SIG-M5 (cell line): ENCODE measurements at places on chromosomes 3 and 15.

DNA sequence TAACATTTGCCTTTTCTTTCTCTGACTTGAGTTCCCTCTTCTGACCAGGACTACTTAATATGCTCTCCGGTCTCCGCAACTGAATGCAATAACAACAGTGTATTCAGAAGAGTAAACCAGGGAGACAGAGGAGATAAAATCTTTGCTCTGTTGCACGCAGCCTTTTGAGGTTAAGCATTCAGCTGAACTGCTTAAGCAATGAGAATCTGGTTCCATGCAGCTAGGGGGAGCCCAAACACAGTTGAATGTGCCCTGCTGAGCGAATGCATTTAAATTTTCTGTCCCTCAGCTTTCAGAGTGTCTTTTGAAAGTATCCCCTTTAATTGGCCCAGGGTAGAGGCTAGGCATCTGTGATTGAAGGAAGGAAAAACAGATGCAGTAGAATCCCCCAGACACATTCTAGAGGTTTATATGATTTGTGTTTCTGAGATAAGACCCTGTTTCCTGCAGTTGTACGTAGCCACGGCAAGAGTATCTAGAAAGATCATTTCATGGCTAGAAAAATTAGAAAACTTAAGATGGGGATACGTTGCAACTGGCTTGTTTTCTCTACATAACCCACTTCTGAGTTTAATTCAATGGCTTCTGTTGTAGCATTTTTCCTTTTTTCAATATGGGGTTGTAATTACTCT, 309.6 kb downstream of the TUSC7 start:
- no peak for DNase-seq

DNA sequence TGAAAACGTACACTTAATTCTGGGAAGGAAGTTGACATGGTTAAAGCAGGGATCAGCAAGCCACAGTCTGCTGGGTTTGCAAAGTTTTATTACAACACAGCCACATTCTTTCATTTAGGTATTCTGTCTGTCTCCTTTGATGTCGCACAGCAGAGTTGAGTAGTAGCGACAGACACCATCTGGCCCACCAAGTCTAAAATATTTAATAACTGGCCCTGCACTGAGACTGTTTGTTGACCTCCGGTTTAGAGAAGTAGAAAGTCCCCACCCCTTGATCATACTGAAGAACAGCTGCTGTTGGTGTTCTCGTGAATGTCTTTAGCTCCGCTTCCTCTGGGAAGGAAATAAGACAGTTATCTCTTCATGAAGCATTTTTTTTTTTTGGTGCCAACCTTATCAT, 66.2 kb downstream of the MCTP2 start:
- no peak for DNase-seq

- no peak for DNase-seq
Observed at GRCh38 chr3:77906102-77906709, 866.3 kb downstream of the ROBO2 start.

DNA sequence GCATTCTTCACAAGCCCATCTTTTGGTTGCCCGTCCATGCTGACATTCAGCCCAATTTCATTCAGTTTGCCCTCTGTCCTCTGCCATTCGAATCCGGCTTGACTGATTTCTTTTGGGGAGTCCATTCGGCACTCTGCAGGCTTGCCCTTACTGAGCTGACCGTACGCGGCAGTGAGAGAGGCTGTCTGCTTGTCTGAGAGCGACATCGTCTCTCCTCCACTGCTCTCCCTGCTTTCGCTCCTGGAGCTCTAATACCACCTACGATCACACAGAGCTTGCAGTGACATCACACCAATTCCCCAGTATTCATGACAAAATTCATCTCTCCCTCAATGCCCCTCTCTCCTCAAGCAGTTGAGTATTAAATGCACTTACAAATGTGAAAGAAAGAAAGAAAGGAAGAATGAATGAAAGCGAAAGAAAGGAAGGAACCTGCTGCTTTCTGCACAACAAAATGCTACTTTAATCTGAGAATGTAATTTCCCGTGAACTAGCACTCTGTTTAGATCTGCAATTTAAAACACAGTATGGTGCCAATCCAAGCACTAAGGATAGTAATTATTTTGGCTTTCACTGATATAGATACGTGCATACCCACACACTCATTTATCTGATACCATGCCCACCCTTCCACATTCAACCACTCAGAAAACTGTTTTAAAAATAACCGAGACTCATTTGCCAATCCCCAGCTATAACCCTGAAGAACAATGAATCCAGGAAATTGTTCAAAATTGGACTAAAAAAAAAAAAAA, 89.5 kb downstream of the DHX30 start:
- DNase-seq = no peak

DNA sequence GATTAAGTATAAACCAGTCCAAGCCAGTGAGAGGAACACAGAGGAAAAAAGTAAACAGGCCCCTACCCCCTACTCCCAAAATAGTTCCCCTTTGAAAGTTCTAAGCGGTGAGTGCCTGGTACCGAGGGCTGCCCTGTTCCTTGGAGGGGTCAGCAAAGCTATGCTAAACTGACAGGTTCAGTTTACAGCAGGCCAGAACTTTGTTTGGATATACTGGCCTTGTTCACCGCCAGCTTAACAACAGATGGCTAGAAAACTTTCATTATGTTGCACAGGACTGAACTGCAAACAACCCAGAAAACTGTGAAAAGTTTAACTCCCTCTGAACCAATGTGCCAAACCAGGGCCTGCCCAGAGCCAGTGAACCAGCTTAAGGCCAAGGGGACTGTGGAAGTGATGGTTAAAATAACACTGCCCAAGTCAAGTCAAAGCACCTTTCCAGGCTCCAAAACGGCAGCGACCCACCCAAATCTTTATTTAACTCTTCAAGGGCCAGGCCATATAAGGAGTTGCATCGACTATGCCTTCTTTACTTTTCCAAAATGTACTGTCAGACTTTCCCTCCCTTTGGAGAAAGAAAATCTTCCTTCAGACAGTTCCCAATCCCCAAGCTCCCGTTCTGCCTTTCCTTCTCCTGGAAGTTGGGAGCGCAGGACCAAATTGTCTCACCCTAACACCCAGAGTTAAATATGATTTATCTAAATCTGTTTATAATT, 448.0 kb downstream of the FOXP1 start:
- no peak for DNase-seq

- no peak for DNase-seq
Observed at GRCh38 chr3:161103776-161104385, 1.3 kb downstream of the B3GALNT1 start.

- no peak for DNase-seq
Observed at GRCh38 chr15:51706291-51706690, 25.0 kb downstream of the SCG3 start.

DNA sequence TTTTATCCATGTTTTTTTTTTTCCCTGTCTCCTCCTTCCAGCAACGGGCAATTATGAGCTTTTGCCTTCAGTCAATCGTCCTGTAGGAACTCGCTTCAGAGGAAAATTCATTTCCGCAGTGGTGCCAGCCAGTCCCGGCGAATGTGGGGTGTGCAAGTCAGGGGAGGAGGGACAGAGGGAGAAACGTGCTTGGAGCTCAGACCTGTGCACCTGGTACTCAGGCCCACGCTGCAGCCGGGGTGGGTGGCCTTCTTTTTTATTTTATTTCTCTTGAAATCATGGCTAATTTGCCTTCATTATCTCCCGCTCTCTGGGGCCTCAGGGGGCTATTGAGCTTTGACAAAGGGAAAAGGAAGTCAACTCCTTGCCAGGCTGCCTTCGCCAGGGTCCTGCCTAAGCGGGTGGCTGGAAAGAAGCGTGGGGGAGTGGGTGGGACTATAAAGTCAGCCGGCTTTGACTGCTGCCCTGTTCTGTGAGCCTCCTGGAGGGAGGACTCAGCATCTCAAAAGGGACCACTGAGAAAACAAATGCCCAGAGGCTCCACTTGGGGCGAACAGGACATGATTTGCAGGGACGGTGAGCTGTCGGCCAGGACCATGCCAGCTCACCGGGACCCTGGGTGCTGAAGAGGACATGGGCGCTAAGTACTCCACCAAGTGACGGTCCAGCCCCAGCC, 5.5 kb downstream of the GRIP2 start:
- no peak for DNase-seq

GRCh38 chr15:68706256-68706655, 114.4 kb downstream of the ANP32A start:
- no peak for DNase-seq

- DNase-seq = no peak
Observed at GRCh38 chr3:135168822-135169221, 373.8 kb downstream of the EPHB1 start.

GRCh38 chr3:189303584-189303983, 131.8 kb downstream of the TPRG1 start:
- no peak for DNase-seq

GRCh38 chr3:192915304-192915703, 2.4 kb downstream of the MB21D2 start:
- DNase-seq = no peak

DNA sequence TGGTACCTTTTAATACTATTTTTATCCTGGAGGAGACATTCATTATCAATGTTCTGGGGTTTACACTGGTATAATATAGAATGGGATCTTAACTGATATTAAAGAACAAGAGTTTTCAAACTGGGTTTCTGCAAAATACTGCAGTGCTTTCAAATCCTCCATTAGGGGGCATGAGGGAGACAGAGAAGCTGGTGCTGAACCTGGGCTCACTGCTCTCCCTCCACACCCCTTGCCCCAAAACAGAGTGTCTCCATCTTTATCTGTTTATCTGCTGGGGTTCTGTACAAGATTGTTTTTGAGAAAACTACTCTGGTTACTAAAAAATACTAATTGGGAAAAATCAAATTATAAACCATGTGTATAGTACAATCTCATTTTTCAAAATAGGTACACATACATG, 41.7 kb downstream of the CADPS start:
- DNase-seq = no peak

DNA sequence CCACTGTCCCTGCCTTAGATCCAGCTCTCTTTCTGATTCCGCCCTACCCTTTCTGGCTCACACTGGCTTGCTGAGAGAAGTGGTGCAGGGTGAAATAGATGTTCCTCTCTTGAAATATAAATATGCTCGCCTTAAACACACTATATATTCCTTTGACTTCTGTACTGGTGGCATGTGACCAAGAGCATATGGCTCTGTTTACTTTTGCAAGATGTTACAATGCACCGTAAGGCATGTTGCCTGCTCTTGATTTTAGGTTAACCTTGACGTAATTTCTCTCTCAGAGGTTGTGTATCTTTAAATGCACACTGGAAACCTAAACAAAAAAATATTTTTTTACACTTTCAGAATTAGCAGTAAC, 749 bp downstream of the RSRC1 start:
- DNase-seq = no peak

- DNase-seq = no peak
Observed at GRCh38 chr15:74808078-74808839, 4.4 kb upstream of the LMAN1L start.

- no peak for DNase-seq
Observed at GRCh38 chr3:142035308-142035922, 113.9 kb downstream of the TFDP2 start.

DNA sequence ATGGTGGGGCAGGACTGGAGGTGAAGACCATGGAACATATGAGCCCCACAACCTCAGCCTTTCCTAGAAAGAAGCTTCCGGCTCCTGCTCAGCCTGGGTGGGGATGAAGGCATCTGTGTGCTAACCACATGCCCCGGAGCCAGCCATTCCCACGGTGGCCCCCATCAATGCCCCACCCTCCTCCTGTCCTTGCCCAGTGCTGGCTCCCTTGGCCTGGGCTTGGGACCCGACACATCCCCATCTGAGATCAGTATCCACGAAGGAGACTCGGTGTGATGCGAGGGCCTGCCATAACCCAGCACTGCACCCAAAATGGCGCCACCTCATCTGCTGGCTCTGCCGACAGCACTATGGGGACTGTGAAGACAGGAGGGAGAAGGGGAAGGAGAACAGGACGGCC, 16.5 kb upstream of the PLXND1 start:
- no peak for DNase-seq

DNA sequence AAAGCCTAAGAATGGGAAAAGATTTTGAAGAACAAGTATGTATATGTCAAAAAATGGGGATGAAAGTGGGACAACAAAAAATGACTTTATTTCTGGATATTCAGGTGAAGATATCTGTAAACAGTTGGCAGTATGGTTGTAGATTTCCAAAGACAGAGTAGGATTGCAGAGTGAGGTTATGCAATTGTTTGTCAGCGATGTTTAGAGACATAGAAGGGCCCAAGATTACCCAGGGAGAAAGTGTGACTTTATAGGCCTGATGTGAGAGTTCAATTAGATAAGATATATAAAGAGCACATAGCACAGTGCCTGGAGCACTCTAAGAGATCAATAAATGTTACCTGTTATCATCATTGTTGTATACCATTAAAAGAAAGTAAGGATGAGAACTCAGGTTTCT, 319.8 kb downstream of the DOCK3 start:
- DNase-seq = no peak

GRCh38 chr3:186053954-186054791, 54.7 kb downstream of the ETV5 start:
- DNase-seq = no peak

GRCh38 chr15:45136378-45136764, 6.6 kb downstream of the DUOX1 start:
- no peak for DNase-seq

GRCh38 chr15:50355980-50356379, 982 bp upstream of the GABPB1 start:
- no peak for DNase-seq

GRCh38 chr3:146705225-146705624, 100.1 kb upstream of the PLSCR5 start:
- DNase-seq = no peak

- DNase-seq = no peak
Observed at GRCh38 chr3:184772667-184773272, 39.2 kb upstream of the VPS8 start.

DNA sequence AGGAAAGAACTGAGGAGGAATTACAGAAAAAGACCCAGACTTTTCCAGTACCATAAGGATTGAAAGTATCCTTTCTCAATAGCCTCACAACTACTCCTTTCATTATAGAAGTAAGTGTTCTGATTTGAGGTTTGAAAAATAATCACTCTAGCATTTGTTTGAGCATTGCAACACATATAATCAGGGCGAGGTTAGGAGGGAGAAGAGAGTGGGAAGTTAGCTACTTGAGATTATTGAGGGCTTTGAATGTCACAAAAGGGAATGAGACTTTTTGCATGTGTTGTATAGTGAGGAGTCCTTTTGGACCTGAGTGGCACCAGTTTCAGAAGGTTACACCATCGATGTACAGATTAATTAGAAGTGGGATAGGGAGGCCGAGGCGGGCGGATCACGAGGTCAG, 65.2 kb upstream of the TNIK start:
- DNase-seq = no peak

DNA sequence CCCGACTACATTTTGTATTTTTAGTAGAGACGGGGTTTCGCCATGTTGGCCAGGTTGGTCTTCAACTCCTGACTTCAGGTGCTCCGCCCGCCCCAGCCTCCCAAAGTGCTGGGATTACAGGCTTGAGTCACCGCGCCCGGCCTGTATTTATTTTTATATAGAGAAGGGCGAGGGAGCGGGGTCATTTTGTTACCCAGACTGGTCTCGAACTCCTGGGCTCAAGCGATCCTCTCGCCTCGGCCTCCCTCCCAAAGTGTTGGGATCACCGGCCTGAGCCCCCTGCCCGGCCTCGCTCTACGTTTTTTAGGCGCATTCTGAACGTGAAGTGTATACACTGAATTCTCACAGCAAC, 514 bp upstream of the PPP4R2 start:
- no peak for DNase-seq

- DNase-seq = no peak
Observed at GRCh38 chr3:151630938-151631441, 102.7 kb upstream of the AADACL2 start.
